ENCODE measurements at places on chromosomes 1 and 21.
A peak's percentile ranks its signal among the peaks of the same experiment; 100 is the strongest.

GRCh38 chr21:42314616-42315295 lies 453 bp downstream of the TFF3 start:
- no peak for DNase-seq

DNA sequence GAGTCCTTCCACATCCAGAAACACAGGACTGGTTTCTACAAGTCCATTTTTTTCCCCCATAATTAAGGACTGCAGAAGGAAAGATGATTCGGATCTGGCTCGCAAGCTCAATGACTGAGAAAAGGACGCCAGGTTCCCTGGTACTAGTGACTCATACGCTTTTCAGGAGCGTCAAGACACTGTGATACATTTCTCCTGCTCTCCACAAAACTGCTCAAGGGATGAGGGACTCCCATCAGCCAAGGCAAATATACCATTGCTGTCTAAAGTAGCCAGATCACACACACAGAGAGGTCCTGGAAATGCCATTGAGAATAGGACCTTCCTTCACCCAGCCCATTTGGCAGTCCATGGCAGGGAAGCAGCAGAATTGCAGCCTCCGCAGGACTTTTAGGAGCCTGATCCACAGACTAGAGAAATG lies 253.6 kb upstream of the IRF2BP2 start:
- no peak for DNase-seq

GRCh38 chr1:205298191-205298994 lies 23.2 kb downstream of the NUAK2 start:
- peak; percentile 82 for DNase-seq

GRCh38 chr1:184811439-184812111 lies 56.9 kb upstream of the EDEM3 start:
- DNase-seq: no peak

- DNase-seq: no peak
Observed at GRCh38 chr1:164836614-164837018, 277.6 kb downstream of the PBX1 start.

DNA sequence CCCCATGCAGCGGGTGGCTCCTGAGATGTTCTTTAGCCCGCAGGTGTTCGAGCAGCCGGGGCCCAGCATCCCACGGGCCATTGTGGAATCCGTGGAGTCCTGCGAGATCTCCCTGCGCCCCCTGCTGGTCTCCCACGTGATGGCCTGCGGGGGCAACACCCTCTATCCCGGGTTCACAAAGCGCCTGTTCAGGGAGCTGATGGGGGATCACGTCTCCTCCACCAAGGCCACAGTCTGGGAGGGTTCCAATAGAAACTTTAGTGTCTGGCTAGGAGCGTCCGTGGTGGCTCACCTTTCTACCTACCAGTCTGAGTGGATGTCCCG lies 71.0 kb downstream of the ACTL8 start:
- DNase-seq: no peak

GRCh38 chr1:236148470-236148845 lies 6.1 kb downstream of the GPR137B start:
- no peak for DNase-seq

GRCh38 chr1:30754684-30755171 lies 2.8 kb downstream of the LAPTM5 start:
- no peak for DNase-seq

DNA sequence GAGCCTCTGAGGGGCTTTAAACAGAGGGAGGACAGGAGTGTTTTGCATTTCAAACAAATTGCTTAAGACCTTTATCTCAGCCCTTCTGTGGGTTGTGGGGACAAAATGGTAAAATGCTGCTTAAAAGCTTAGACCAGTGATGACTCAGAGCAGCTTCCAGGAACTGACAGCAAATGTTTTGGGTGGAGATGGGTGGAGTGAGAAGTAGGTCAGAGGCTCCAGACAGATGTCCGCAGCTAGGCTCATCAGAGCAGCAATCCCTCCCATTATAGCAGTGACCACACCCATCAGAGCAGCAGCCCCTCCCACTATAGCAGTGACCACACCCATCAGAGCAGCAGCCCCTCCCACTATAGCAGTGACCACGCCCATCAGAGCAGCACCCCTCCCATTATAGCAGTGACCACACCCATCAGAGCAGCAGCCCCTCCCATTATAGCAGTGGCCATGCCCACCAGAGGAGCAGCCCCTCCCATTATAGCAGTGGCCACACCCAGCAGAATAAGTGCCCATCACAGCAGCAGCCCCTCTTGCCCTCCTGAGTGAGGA lies 532.2 kb downstream of the MATN1 start:
- DNase-seq: no peak

DNA sequence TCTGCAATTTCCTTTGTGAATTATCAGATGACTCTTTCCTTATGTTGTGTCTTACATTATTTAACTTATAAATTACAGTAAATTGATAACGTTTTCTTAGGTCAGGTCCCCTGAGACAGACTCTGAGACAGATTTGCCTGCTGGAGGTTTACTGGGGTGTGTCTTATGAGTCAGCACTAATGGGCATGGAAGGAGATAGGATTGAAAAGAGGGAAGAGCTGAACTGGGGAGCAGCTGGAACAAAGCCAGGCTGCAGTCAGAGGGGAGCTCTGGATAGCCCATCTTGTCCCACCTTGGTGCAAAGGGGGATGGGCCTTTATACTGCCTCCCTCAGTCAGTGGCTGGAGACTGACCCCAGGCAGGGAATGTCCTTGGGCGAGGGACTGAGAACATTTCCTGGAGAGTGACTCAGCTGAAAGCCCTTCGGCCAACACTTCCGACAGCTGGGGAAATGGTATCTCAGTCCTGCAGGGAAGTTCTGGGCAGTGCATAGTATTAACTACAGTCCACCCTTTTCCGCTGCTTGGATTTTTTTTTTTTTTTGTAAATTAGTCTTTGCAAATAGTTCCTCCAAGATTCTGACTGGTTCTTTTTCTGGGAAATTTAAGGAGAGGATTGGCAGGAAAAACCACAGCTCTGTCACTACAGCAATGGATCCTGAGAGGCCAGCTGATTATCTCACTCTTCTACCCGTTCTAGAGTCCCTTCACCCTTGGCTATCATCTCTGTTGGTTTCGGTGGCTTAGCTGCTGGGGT lies 39.1 kb upstream of the CDC42BPA start:
- DNase-seq: peak; percentile 57
